Naive thymus-derived CD4-positive, alpha-beta T cell (primary cell): ENCODE measurements at places on chromosomes 5 and 9. TPM values are rescaled to one million over a fixed set of nuclear protein-coding genes. Genes with fewer than 3 reads are reported as not detected.

DNA sequence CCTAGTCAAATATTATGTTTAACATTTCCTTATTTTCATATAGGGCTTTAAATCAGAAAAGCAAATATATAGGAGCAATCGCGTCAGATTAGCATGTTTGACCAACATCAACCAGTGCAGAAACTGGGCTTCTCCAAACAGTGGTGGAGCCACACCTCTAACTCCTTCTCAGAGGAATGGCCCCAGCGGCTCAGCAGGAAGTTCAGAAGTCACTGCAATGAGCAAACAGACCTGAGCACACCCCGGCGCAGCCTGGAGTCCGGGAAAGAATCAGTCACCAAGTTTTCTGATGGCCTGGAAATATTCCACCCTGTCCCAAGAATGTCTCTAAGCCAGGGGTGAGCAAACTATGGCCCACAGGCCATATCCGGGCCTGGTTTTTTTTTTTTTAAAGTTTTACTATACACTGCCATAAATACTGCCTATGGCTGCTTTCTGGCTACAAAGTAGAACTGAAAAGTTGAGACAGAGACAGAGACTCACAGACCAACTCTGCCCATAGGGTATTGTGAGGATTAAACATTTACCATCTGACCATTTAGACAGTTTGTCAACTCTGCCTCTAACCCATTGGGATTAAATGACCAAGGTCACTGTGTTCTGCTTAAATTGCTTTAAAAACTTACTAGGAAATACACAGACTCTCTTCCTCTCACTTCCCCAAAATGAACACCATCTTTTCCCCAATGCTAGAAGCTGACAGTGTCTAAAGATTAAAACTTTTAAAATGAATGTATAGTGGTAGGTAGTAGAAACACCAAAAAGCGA, 5.4 kb downstream of the GOLM1 start:
- no peak for DNase-seq
- H3K4me3 ChIP-seq, result no peak overlapping the region
- no peak overlapping the region for H3K27ac ChIP-seq
- no peaks in the 10 kb centered on the region for H3K4me1 ChIP-seq
- no peaks in the 10 kb centered on the region for H3K27me3 ChIP-seq

GRCh38 chr5:125481506-125482465, 735.3 kb upstream of the ZNF608 start:
- no peak overlapping the region for H3K27ac ChIP-seq
- no peaks in the 10 kb centered on the region for H3K36me3 ChIP-seq

- no peaks in the 10 kb centered on the region for H3K27me3 ChIP-seq
- no peaks in the 10 kb centered on the region for H3K36me3 ChIP-seq
- no peak overlapping the region for H3K27ac ChIP-seq
Observed at GRCh38 chr9:71628247-71628646, 140.1 kb downstream of the CEMIP2 start.

DNA sequence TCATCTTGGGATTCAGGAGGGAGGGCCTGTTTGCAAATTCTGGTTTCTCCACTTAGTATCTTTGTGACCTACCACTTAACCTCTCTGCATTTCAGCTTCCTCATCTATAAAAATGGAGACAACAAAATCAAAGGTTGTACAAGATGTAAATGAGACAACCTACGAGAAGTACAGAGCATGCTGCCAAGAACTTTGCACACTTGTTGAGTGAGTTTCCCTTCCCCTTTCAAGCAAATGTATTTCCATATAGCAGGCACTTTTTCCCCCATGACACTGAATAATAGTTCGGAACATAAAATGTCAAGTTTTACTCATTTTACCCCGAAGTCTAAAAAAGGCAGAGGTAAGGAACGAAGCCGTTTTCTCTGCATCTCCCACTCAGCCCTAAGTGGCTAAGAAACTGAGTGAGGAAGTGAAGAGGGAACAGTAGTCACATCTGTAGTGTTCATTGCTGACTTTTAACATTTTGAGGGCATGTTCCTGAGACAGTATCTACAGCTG, 159.0 kb downstream of the TLE1 start:
- H3K27me3 ChIP-seq, result no peaks in the 10 kb centered on the region
- no peaks in the 10 kb centered on the region for H3K4me1 ChIP-seq
- H3K36me3 ChIP-seq, result no peaks in the 10 kb centered on the region
- no peak overlapping the region for H3K27ac ChIP-seq
- no peak for DNase-seq

- no peaks in the 10 kb centered on the region for H3K4me1 ChIP-seq
- peak; percentile 15 for DNase-seq
- no peak overlapping the region for H3K27ac ChIP-seq
- no peak overlapping the region for H3K4me3 ChIP-seq
- H3K27me3 ChIP-seq, result no peaks in the 10 kb centered on the region
Observed at GRCh38 chr5:64229163-64229774, 63.6 kb downstream of the RNF180 start.

PCDHGA8 gene
- 0.15 and 0.17 TPM in 2 replicates for total RNA-seq
